ENCODE measurements at places on chromosomes 13 and 19.

GRCh38 chr13:112806739-112807652 lies 117.2 kb downstream of the ATP11A start:
- DNase-seq, result no peak

- DNase-seq, result no peak
These were observed 725.0 kb downstream of the UQCRFS1 start for GRCh38 chr19:28487999-28488398.

DNA sequence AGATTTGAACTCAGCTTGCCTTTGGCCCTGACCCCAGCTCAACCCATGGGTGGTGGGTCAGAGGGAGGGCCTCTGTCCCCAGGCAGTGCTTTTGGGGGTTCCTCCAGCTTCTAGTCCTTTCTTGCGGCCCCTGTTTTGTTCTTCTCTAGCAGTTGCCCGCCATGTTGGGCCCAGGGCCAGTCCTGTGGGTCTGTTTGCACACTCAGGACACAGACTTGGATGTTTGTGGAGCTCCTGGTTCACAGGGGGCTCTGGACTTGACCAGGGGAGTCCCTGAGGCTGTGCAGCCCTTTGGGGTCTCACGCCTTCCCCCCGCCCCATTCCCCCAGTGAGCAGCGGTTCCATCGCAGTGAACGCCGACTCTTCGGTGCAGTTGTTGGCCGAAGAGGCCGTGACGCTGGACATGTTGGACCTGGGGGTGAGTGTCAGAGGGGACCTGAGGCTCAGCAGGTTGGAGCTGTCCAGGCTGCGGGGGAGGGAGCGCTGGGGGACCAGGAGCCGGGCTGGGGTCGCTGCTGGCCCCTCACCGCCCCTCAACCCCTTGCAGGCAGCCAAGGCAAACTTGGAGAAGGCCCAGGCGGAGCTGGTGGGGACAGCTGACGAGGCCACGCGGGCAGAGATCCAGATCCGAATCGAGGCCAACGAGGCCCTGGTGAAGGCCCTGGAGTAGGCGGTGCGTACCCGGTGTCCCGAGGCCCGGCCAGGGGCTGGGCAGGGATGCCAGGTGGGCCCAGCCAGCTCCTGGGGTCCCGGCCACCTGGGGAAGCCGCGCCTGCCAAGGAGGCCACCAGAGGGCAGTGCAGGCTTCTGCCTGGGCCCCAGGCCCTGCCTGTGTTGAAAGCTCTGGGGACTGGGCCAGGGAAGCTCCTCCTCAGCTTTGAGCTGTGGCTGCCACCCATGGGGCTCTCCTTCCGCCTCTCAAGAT lies 2.5 kb downstream of the ATP5F1D start:
- DNase-seq, result peak; percentile 39

DNA sequence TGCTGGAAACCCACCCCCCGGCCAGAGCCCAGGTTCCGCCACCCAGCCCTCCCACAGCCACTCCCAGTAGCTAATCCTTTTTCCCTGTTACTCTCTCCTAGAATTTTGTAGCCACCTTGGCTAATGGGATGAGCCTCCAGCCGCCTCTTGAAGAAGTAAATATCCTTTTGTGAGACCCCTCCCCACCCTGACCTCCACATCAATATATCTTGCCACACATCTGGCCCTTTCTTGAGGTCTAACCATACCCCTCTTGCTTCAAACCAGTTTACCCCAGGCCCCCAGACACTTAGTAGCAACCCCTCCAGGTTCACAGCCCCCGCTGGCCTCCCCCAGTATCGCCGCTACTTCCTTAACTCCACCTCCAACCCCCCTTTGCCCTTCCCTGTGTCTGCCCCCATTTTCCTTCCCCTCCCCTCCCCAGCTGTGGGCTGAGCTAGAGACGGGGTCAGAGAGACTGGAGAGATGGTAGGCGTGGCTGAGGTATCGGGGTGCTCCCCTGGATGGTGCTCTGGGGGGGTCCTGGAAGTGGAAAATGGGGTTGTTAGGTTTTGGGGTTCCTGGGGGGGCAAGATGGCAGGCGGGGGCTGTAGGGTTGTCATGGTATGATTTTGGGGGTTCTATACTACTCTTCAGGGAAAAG lies 2.8 kb downstream of the PRMT1 start:
- no peak for DNase-seq

GRCh38 chr19:17950310-17951156 lies 16.4 kb upstream of the KCNN1 start:
- DNase-seq, result no peak

DNA sequence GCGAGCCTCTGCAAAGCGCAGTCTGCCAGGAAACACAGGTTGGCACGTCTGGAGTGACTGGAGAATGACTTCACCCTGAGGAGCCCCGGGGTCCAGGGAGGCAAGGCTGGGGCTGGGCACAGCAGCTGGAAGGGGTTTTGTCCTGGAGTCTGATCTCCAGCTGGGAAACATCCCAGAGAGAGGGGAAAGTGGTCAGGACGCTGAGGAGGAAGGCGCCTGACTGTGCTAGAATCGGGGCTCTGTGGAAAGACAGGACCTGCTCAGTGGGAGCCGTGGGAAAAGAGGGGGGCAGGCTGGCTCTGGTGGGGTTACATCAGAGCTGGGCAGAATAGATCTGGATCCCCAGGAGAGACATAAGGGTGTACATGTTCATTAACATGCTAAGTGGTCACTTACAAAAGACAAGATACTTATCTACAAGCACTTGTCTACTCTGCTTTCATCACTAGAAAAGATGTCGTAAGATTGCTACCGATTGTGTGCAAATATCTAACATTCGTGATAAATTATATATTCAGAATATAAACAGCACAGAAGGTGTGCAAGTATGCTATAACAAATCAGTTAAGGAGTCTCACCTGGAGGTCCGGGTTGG lies 106.6 kb downstream of the COL4A1 start:
- no peak for DNase-seq

GRCh38 chr19:45016388-45017314 lies 15.4 kb downstream of the RELB start:
- DNase-seq, result no peak

GRCh38 chr13:46359714-46360113 lies 27.3 kb downstream of the RUBCNL start:
- DNase-seq, result no peak

DNA sequence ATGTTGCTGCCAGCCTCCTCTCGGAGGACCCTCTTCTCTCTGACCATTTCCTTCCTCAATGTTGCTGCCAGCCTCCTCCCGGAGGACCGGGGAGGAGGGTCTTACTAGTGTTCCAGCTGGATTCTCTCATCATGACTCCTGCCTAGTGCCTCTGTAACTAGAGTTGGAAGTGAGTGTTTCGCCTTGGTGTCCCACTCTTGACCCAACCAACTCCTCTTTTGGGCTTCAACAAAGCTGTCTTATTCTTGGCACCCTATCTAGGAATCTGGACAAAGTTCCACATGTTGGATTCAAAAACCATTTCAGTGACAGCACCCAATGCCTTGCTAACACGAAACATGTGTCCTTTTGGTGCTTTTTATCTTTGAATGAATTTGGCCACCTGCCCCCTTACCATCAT lies 165.4 kb downstream of the GPC5 start:
- DNase-seq, result no peak

- DNase-seq, result no peak
These were observed 21.8 kb downstream of the NOSIP start for GRCh38 chr19:49558591-49558990.

- DNase-seq, result no peak
These were observed 13.4 kb downstream of the RASL11A start for GRCh38 chr13:27283906-27284493.

- no peak for DNase-seq
These were observed 253.6 kb downstream of the ATP8A2 start for GRCh38 chr13:25625414-25625813.

DNA sequence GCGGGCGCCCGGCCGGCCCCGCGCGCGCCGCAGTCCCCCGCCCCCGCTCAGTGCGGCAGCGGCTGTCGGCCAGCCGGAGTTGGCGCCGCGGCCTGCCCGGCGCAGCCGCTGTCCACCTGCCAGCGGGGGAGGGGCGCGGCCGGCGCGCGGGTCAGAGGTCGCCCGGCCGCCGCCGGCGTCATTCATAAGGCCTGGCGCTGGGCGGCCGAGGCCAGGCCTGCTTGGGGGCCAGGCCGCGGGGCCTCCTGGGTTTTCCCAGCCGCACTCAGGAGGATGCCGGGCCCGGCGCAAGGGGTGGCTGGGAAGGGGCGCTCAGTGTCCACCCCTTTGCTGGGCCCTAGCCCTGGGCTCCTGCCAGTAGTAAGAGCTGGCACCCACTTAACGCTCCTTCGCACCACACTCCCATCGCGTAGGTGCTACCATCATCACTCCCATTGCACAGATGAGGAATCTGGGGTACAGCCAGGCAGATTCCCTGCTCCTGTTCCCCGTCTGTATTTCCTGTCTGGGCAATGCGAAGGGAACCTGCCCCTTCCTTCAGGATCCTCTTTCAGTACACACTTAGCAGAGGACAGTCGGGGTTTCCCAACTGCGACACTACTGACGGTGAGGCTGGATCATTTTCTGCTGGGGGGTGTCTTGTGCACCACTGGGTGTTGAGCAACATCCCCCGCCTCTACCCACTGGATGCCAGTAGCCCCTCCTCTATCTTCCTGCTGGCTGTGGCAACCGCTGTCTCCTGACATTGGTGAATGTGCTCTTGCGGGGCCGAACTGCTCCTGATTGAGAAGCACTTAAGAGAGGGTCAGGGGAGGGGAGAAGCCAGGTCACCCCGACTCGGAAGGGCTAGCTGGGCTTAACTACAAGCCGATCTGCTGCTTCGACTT lies 846 bp upstream of the PRKACA start:
- DNase-seq, result peak; percentile 43

- DNase-seq, result no peak
These were observed 2.8 kb downstream of the GRK1 start for GRCh38 chr13:113669755-113670341.

DNA sequence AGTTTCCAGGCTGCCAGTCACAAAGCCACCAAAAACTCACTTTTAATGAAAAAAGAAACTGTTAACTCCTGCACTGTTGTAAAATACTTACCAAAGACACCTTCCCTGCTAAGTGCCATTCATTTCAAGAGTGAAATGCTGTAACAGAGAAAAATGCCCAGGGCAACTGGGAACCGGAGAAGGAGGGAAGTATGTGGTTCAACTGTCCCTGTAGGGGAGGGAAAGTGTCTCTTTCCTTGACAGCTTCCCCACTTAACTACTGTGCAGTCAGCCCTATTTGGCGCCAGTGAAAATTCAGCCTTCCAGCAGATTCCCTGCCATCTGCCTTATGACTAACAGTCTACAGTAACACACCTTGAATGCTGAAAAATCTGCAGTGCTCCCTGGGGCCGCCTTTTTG lies 789.0 kb downstream of the DIAPH3 start:
- DNase-seq, result no peak

DNA sequence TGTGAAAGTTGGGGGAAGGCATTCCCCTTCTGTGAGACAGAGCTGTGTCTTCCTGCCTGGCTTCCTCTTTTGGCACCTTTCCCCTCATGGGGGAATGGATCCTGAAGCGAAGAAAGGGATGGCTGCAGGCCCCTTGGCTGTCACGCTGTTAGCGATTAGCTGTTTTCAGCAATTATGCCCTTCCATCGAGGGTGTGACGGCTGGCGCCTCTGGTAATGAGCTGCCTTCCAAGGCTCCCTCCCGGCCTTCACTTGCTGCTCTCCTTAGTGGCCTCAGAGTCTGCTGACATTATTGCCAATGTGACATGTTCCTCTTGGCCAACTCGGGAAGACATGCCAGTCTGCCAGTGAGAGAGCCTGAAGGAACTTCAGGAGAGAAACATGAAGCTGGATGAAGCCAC lies 162.1 kb downstream of the ZIC5 start:
- DNase-seq, result no peak

GRCh38 chr13:108288741-108289140 lies 19.2 kb downstream of the TNFSF13B start:
- no peak for DNase-seq

DNA sequence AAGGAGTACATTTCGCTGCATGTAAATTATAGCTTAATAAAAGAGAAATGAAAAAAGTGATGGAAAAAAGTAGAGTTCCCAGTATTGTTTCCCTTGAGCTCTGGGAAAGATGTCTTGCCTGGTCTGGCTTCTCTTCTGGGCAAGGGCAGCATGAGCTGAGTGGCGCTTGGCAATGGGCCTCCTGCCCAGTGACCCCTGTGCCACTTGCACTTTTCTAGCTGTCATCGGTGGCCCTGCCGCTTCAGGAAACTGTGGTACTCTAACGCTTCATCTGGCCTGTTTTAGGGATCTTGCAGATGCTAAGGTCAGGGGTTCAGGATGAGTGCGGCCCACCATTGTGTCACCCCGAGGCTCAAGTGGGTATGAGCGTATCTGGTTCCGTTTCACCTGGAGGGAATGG lies 161.4 kb downstream of the MTUS2 start:
- no peak for DNase-seq

DNA sequence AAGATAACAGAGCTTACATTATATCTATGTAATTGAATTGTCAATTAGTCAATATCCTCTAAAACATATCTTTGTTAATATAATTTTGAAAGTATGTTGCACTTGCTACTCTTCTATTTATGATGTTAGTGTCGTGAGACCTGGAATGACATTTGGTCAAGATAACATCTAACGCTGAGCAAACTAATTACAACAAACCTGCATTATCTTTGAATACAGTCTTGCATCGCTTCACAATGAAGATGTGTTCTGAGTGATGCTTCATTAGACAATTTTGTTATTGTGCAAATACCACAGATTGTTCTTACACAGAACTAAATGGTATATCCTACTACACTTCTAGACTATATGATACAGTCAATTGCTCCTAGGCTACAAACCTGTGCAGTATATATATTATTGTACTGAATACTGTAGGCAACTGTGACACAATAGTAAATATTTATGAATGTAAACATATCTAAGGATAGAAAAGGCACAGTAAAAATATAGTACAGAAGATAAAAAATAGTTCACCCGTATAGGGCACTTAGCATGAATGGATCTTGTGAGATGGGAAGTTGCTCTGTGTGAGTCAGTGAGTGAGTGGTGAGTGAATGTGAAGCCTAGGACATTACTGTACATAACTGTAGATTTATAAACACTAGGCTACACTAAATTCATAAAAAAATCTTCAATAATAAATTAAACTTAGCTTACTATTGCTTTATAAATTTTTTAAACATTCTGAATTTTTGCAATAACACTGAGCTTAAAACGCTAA lies 1773.8 kb downstream of the PCDH9 start:
- DNase-seq, result no peak

DNA sequence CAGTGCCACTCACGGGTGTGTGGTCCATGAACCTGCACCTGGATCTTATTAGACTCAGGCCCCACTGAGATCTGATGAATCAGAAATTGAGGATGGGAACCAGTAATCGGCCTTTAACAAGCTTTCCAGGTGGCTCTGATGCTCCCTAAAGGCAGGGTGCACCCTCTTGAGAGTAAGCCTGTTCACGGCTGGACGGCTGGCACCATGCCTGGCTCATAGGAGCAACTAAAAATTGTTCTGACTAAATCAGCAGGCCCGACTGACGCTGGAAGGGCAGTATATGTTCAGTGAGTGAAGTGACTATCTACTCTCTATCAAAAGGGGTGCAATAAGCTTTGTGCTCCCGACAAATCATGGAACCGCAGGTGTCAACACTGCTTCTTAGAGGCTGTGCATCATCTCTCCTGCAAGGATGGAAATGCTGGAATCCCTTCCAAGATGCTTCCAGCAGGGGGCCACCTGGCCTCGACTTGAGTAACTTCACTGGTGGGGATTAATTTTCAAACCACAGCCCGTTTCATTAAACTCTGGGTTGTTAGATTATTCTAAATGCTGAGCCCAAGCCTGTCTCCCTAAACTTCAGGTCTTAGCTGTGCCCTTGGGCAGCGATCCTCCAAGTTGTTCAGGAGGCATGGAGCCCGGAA lies 28.4 kb downstream of the TMTC4 start:
- no peak for DNase-seq

GRCh38 chr19:28367146-28367545 lies 845.8 kb downstream of the UQCRFS1 start:
- no peak for DNase-seq

- DNase-seq, result no peak
These were observed 1.0 kb downstream of the TUBB4A start for GRCh38 chr19:6500837-6501739.

GRCh38 chr13:105509981-105510762 lies 1025.3 kb downstream of the EFNB2 start:
- DNase-seq, result no peak

Data from GOT3 (cell line).